ENCODE measurements at places on chromosomes 12 and 14.

- DNase-seq: no peak
Measured at GRCh38 chr14:105390849-105391500, 7.4 kb upstream of the TEX22 start.

DNA sequence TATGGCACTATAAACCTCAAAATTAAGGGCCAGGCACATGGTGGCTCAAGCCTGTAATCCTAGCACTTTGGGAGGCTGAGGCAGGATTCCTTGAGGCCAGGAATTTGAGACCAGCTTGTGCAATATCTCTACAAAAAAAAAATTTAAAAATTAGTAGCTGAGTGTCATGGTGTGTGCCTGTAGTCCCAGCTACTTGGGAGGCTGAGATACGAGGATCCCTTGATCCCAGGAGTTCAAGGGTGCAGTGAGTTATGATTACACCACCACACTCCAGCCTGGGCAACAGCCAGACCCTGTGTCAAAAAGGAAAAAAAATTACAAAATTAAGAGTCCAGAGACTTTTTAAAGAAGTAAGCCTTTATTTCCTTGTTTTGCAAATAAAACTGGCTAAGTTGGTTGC is 1.8 kb upstream of the GCN1 start:
- no peak for DNase-seq

- no peak for DNase-seq
Measured at GRCh38 chr14:49940808-49941421, 48.0 kb downstream of the ARF6 start.

- DNase-seq: no peak
Measured at GRCh38 chr12:100955139-100955538, 160.6 kb downstream of the ANO4 start.

- DNase-seq: no peak
Measured at GRCh38 chr12:19886639-19887064, 447.4 kb downstream of the AEBP2 start.

DNA sequence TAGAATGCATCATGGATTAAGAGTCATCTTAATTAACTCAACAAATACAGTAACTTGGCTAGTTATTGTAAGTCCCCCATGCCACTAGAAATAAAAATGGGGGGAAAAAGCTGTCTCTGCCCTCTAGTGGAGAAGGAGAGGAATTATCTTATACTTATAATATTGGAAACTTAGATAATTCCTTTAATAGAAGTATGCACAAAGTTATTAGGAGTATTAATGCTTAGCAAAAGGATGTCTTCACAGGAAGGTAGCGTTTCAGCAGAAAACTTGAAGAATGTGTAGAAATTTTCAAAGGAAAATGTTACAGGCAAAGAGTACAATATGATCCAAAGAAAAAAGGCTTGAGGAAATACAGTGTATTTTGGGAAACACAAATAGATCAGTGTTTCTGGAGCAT is 19.8 kb downstream of the OR5AU1 start:
- DNase-seq: no peak

DNA sequence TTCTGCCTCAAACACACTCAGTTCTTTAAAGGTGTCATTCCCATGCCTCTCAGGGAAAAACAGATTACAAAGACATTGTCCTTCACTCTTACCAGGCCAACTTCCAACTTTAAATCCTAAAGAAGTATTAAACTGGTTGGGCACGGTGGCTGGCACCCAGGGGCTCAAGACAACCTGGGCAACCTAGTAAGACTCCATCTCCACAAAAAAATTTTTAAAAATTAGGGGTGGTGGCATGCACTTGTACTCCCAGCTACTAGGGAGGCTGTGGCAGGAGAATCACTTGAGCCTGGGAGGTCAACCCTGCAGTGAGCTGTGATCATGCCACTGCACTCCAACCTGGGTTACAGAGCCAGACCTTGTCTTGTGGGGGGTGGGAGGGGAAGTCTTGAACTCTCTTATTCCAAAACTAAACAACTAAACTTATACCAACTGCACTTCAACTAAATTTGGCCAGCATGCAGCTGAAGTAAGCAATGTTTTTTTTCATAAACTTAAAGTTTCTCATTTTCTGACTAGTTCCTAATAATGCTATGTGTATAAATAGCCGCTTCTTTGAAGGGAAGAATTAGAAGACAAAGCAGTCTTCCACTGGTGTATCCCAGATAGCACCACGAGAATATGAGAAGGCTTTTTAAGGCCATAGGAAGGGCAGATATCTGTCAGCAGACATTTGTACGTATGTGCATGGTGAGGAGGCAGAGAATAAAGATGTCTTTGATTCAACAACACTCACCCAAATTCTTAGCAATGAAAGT is 2.4 kb downstream of the SLC11A2 start:
- no peak for DNase-seq

DNA sequence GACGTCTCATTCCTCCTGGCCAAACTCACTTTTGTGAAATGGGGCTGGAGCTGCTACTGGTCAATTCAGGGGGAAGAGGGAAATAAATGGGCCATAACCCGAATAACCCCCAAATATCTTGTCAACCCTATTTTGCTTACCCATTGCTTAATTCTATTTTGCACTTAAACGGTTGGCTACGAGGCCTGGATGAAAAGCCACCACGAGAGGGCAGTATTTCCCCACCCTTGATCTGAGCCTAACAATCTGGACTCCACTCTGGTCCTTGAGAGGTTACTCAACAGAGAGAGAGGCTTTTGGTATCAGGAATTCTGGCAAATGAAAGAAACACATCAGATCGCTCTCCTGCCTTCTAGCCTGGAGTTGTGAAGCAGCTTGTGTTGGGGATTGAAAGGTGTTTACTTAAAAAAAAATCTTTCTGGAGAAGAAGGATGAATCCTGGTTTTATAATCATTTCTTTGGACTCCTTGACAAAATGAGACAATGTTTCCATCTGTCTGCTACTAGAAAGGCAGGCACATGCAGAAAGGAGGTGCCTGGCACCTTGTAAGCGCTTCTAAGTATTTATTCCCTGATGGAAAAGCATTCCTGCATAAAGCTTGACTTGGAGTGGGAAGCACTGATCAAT is 22.4 kb upstream of the FBXO21 start:
- peak; percentile 15 for DNase-seq

- no peak for DNase-seq
Measured at GRCh38 chr14:87160989-87161388, 832.0 kb downstream of the GALC start.

Data from stimulated activated CD8-positive, alpha-beta memory T cell treated with anti-CD3 and anti-CD28 coated beads, Interleukin-12 subunit alpha, Interleukin-12 subunit beta, amount 100 ng/mL, for 4 hours (primary cell).